ENCODE measurements at places on chromosomes 16 and 17. TPM values are rescaled to one million over a fixed set of nuclear protein-coding genes. Genes with fewer than 3 reads are reported as not detected.

Gene TMC5
- total RNA-seq = not detected

Gene DNAI2
- not detected for total RNA-seq

Gene GPR142
- total RNA-seq = not detected

Gene HNF1B
- not detected for total RNA-seq

Gene BICDL2
- total RNA-seq = 0.25 TPM

Gene PPM1E
- 0.55 TPM for total RNA-seq

Gene NPIPB13
- 0.75 TPM for total RNA-seq

Gene KRTAP4-4
- total RNA-seq = not detected

Gene SLC46A1
- 3.1 TPM for total RNA-seq

Gene GGT6
- total RNA-seq = not detected

Gene FBXO39
- total RNA-seq = 0.33 TPM
